ENCODE measurements at places on chromosomes 3 and 15.

- DNase-seq = no peak
Observed at GRCh38 chr15:85289677-85290365, 90.6 kb upstream of the AKAP13 start.

GRCh38 chr15:62779036-62779770 lies 263.3 kb upstream of the TPM1 start:
- no peak for DNase-seq

GRCh38 chr15:80494351-80494751 lies 90.2 kb downstream of the ARNT2 start:
- DNase-seq = no peak

GRCh38 chr3:11739706-11740105 lies 96.0 kb upstream of the VGLL4 start:
- DNase-seq = no peak

- no peak for DNase-seq
Observed at GRCh38 chr3:135071483-135071882, 276.4 kb downstream of the EPHB1 start.

DNA sequence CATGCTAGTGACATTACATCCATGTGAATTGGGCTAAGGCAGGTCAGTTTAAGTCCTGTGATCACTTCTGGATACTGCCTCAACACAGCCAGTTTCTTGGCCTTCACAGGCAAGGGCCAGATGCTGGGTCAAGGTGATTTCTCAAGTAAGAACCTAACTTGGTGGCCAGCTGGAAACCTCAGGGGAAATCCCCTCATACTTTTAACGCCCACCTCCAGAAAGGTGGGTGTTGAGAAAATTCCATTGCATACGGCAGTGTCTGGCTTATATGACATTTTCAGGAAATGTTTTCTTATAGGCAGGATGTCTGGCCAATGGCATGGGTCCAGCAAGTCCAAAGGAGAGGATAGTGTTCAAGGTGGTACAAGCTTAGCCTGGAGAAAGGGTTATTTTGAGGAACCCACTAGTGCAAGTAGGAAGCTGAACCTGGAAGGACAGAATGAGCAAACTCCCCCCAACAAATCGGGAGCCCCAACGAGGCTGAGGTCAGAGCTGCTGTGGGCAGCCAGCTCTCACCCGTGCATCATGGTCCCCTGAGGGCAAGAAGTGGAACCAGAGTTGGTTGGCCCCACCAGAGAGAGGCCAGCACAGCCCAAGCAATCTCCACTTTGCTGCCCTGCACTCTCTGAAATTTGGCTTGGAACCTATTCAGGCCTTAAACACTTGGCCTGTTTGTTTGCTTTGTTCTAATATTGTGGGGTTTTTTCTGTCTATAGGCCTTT lies 135.4 kb downstream of the PDE8A start:
- no peak for DNase-seq

DNA sequence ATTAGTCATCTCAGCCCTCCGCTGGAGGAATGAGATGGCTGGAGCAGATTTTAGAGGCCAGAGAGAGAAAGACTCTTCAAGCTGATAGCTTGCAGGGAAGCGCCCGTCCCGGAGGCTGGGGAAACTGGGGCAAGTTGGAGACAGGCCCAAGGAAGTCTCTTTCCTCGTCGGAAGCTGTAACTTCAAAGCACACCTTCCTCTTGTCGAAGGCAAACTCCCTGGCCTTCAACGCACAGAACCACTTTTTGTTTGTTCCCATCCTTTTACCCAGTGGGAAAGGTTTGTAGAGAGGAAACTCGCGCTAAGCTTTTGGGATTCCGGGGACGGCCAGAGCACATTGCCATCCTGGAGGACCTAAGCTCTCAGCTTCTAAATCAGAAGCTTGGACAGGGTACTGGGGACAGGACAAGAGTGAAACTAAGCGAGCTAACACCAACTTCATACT lies 900 bp upstream of the EOMES start:
- no peak for DNase-seq

DNA sequence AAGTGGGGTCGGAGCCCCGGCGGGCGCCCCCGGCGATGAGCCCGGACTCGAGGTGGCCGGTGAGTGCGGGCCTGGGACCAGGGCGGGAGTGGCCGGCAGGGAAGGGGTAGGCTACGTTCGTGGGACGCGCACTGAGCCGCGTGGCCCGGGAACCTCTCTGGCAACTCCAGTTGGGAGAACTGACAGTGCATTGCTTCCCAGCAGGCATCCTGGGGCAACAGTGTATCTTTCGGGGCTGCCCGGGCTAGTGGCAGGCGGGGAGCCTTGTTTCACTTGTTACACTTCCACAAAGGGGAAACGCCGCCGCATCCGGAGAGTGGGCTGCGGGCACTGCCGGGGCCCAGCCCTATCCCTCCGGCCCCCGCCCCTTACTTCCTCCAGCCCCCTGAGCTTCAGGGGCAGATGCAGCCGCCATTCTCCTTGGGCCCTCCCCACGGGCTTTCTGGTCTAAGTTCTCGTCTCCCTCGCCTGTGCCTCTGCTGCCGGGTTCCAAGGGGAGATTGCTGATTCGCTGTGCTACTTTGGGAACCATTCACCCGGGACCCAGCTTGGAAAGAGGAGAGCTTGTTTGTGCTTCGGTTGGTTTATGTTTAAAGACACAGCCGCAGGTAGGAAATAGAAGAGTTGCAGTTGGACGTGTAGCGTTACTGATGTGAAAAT lies 675 bp downstream of the BRPF1 start:
- DNase-seq = no peak

DNA sequence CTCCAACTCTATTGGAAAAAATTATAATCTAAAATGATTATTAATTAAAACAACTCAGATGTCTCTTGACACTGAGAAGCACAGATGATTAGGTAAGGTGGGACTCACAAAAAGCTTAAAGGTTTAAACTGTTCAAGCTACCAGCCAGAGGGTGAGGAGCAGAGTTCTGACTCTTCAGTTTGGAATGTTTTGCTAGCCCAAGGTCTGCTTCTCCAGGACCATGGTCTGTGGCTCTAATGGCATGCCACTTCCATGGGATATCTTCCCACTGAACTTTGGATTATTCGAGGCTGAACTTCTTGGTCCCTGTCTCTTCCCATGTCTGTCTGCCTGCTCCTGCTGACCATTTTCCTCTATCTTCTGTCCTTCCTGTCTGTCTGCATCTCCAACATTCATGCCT lies 49.2 kb downstream of the CACNA2D3 start:
- no peak for DNase-seq

DNA sequence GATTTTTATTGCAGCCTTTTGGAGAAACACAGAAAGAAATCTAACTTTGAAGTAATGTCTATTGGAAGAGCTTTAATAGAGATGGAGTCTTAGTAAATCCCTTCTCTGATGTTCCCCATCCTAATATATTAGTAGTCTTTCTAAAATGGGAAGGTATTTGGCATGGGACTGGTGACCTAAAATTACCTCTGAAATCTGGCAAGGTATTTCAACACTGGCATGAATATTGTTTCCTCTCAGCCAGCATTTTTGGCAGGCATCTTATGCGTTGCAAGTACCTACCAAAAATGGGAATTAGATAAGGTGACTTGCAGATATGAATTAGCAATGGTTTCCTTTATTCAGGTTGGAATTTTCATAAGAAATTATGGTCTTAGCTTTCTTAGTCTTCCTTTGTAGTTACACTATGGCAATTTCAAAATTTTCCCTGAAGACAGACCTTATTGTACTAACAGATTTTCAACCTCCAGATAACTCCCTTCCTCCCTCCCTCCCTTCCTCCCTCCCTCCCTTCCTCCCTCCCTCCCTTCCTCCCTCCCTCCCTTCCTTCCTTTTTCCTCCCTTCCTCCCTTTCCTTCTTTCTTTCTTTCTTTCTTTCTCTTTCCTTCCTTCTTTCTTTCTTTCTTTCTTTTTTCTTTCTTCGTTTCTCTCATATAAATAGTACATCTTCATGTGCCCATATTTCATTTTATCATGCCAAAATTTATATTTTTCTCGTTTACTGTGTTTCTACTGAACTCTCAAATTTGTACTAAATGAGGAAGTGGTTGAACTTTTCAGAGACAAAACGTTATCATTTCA lies 168.2 kb upstream of the KCNMB2 start:
- DNase-seq = no peak

DNA sequence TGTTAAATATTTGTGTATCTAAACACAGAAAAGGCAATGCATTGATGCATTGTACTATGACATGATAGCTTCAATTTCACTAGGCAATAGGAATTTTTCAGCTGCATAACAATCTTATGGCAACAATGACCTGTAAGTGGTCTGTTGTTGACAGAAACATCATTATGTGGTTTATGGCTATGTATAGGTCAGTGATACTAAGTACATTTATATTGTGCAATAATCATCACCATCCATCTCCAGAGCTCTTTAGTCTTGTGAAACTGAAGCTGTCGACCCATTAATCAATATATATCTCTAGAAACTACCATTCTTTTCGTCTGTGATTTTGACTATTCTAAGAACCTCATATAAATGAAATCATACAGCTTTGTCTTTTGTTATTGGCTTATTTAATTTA lies 200.1 kb upstream of the ZNF717 start:
- no peak for DNase-seq

- no peak for DNase-seq
Observed at GRCh38 chr15:47184003-47184907, 533.0 kb upstream of the SEMA6D start.

- peak; percentile 39 for DNase-seq
Observed at GRCh38 chr3:53375019-53375418, 27.7 kb upstream of the DCP1A start.

GRCh38 chr3:53102601-53103147 lies 27.6 kb downstream of the RFT1 start:
- DNase-seq = peak; percentile 8

DNA sequence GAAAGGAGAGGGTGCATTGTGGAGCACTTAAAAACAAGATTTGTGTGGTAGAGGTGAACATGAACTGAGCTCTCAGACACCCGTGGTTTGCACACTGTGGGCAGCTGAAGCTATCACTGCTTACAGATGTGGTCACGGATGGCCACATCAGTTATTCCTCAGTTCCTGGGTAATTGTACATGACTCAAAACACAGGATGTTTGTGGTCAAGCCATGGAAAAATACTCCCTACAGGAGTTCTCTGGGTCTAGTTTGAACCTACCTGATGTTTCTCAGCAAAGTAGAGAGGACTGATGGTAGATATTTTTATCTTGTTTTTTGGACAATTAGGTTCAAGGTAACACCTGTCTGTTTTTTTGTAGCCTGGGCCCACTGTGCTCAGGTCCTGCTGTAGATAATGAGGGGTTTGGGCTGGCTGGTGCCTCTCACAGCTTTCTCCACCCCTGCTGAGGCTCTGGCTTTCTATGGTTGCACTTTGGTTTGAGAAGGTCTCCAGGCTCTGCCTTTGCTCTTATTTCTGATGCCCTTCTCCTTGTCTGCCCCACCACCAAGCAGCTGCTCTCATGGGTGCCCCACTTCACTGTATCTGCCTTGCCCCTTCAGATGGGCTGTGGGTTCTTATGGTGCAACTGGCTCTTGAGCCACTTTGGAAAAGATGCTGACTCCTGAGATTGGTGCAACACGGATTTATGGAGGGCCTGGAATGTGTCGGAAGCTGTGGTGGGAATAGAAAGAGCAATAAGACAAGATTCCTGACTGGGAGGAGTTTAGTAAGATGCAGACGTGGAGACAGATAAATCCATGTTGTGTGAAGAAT lies 40.1 kb downstream of the CDCP1 start:
- DNase-seq = peak; percentile 45

DNA sequence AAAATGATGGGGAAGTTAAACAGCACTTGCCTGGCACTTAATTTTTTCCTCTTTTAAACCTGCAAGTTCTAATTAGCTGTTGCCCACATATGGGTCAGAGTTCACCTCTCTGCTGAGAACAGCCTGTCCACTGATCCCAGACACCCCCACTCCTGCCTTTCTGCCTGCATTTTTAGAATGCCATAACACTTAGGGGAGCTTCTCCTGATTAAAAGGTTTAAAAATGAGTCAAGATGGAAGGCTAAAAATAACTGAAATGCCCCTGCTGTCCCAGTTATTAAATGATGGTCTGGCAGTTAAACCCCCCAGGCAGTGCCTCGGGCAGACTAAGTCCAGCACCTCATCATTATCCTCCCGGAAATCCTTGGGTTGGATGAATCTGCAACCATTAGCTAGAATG lies 913.6 kb upstream of the ARPP21 start:
- no peak for DNase-seq

- no peak for DNase-seq
Observed at GRCh38 chr3:112472691-112473090, 26.6 kb downstream of the BTLA start.

DNA sequence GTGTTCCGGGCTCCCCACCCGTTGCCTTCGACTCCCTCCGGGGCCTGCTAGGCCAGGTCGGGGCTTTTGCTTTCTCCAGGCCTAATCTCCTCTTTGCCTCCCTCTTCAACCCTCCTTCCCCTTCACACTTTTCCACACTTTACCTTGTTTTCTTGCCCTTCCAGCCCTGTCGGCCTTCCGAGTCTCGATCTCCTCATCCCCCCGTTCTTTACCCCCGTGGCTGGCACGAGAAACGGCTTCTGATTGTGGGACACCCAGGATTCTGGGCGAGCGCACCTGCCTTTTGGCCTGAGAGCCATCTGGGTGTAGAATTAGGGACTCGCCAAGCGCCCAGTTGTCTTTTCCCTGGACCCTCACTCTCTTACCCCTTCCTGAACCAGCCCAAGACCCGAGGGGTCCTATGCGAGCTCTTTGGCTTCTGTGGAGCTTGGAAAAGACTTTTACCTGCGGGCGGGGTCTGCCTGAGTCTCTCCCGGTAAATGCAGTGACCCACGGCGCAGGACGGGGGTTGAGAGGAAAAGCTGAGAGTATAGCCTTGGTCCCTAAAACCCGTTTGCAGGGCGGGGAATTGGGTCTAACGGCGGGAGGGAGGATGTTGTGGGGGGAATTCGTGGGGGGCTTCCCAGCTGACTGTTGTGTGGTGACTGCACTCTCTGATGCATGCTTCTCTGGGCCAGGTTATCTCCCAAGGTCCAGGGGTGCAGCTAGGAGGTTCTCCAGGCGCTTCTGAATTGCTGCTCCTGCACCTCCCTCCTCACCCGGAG lies 5.5 kb upstream of the ONECUT1 start:
- DNase-seq = no peak

DNA sequence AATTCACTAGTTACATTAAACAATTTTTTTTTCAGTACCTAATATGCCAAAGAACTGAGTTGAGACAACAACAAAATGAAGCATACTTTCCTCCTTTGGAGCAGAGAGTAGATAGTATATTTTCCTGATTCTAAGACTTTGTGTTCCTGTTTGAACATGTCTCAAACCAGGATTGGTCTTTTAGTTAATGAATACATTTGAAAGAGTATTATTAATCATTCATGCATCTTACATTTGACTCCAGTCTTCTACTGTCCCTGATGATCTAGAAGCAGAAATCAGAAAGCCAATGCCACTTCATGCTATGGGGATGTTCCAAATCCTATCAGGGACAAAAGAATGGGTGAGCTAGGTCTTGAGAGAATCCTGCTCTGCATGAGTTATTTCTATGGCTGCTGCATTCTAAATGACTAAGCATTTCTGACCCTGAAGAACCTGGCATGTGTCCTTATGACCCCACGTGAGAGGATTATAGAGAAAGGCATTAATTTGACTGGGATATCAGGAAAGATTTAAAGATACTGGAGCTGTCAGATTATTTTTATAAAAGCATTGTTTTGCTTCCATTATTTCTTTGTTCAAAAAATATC lies 32.9 kb upstream of the MBNL1 start:
- DNase-seq = no peak

GRCh38 chr3:56086355-56086754 lies 381.9 kb downstream of the ERC2 start:
- DNase-seq = no peak
